Smooth muscle cell of bladder (primary cell): ENCODE measurements at places on chromosomes 12 and 14. TPM values are rescaled to one million over a fixed set of nuclear protein-coding genes. Genes with fewer than 3 reads are reported as not detected.

The TAS2R9 gene
- not detected in 2 replicates for total RNA-seq

The RCOR1 gene
- 7.4 and 8.5 TPM in 2 replicates for total RNA-seq

The USP44 gene
- total RNA-seq, result 6.0 and 13.8 TPM in 2 replicates

The OR6J1 gene
- total RNA-seq, result not detected in 2 replicates

The KLRC2 gene
- total RNA-seq, result not detected in 2 replicates

The CIDEB gene
- 1.00 and 1.8 TPM in 2 replicates for total RNA-seq

The KRT8 gene
- total RNA-seq, result 6.7 and 13.4 TPM in 2 replicates

The CAPZA3 gene
- total RNA-seq, result 0.14 TPM in 1 of 2 replicates, not detected in the other

The ARF6 gene
- 43.7 and 56.7 TPM in 2 replicates for total RNA-seq

The NID2 gene
- 333 and 336 TPM in 2 replicates for total RNA-seq

The SIRT4 gene
- 1.00 and 2.5 TPM in 2 replicates for total RNA-seq

The SPX gene
- under 0.01 and 0.18 TPM in 2 replicates for total RNA-seq

The CHD8 gene
- 36.0 and 39.1 TPM in 2 replicates for total RNA-seq

The ZFHX2 gene
- 0.14 and 0.28 TPM in 2 replicates for total RNA-seq

The PLA2G1B gene
- total RNA-seq, result not detected in 2 replicates

The ZDHHC17 gene
- 91.6 and 95.9 TPM in 2 replicates for total RNA-seq

The B4GALNT1 gene
- total RNA-seq, result 0.55 and 0.85 TPM in 2 replicates

The OR6C2 gene
- not detected in 2 replicates for total RNA-seq

The FAM90A1 gene
- under 0.01 and 0.09 TPM in 2 replicates for total RNA-seq

The CCDC177 gene
- total RNA-seq, result under 0.01 TPM in 2 replicates

The KRT76 gene
- not detected in 2 replicates for total RNA-seq

The RILPL2 gene
- 5.7 and 6.8 TPM in 2 replicates for total RNA-seq

The TNFAIP2 gene
- 101 and 114 TPM in 2 replicates for total RNA-seq

The NR1H4 gene
- 0.28 and 0.37 TPM in 2 replicates for total RNA-seq

The MEG3 gene
- 145 and 252 TPM in 2 replicates for total RNA-seq

The TRIAP1 gene
- total RNA-seq, result 17.9 and 26.0 TPM in 2 replicates

The PPP1R1A gene
- total RNA-seq, result not detected in 2 replicates

The ACOT2 gene
- total RNA-seq, result 29.3 and 38.5 TPM in 2 replicates

The DYNLL1 gene
- 228 and 311 TPM in 2 replicates for total RNA-seq

The SPPL3 gene
- total RNA-seq, result 4.4 and 5.5 TPM in 2 replicates

The PSMB5 gene
- total RNA-seq, result 222 and 237 TPM in 2 replicates

The HSPA2 gene
- 19.9 and 24.7 TPM in 2 replicates for total RNA-seq

The LRFN5 gene
- total RNA-seq, result 1.3 and 7.4 TPM in 2 replicates

The SAMD15 gene
- 3.1 TPM in 2 replicates for total RNA-seq

The INHBC gene
- total RNA-seq, result not detected in 2 replicates

The CCDC175 gene
- not detected in 2 replicates for total RNA-seq

The DAO gene
- 0.09 TPM in 1 of 2 replicates, not detected in the other for total RNA-seq

The ZNF891 gene
- 0.71 and 0.92 TPM in 2 replicates for total RNA-seq

The GYS2 gene
- not detected in 2 replicates for total RNA-seq

The TAS2R7 gene
- not detected in 2 replicates for total RNA-seq

The HOXC10 gene
- total RNA-seq, result 0.18 and 0.43 TPM in 2 replicates

The RNASE2 gene
- total RNA-seq, result not detected in 2 replicates

The TMPRSS12 gene
- not detected in 2 replicates for total RNA-seq

The SERPINA9 gene
- not detected in 2 replicates for total RNA-seq

The GPR132 gene
- under 0.01 and 0.55 TPM in 2 replicates for total RNA-seq

The ZNF641 gene
- total RNA-seq, result 10.2 and 17.2 TPM in 2 replicates

The TTC7B gene
- total RNA-seq, result 10.1 and 21.7 TPM in 2 replicates

The SPIC gene
- total RNA-seq, result not detected in 2 replicates

The INSM2 gene
- total RNA-seq, result not detected in 2 replicates

The AKAP3 gene
- total RNA-seq, result 0.85 and 1.5 TPM in 2 replicates

The ASCL1 gene
- total RNA-seq, result not detected in 2 replicates

The METTL17 gene
- total RNA-seq, result 24.7 and 26.5 TPM in 2 replicates

The TAS2R14 gene
- 1.7 and 2.4 TPM in 2 replicates for total RNA-seq

The GRIP1 gene
- total RNA-seq, result under 0.01 and 0.65 TPM in 2 replicates

The ESPL1 gene
- total RNA-seq, result 0.46 and 1.00 TPM in 2 replicates

The RHOF gene
- total RNA-seq, result 4.3 and 4.4 TPM in 2 replicates

The CCNB1IP1 gene
- total RNA-seq, result 49.9 and 51.5 TPM in 2 replicates
